ENCODE measurements at places on chromosomes 5 and 9.

- DNase-seq: no peak
Measured at GRCh38 chr5:36861871-36862270, 14.7 kb upstream of the NIPBL start.

DNA sequence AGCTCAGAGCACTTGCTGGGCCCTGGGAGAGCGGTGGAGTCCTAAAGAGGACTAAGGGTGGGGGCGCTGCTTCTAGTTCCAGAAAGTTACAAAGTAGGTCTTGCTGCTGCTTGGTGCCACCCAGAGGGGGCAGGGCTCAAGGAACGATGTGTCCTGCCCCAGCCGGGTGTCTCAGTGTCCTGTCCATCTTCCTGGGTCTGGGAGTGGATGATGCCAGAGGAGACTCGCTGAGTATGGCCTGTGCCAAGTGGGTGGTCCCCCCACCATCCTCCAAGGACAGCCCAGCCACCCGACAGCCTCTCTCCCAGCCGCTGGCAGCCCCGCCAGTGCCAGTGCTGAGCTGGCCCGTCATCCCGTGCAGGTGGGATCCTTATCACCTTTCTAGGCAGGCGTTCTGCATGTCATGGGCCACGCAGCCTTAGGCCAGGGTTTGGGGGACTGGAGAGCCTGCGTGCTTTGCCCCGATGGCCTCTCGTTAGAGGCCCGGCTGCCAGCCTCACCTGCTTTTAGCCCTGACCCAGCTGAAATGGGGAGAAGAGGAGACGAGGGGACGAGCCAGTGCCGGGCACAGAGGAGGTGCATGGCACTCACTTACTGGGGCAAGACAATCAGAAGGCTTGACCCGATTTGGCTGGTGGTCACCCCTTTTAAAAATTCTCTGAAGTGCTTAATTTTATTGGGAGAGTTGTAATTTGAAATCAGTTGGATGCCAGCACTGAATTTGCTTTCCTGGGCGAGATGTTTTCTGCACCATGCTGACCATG is 5.6 kb downstream of the WNK2 start:
- DNase-seq: no peak

- DNase-seq: no peak
Measured at GRCh38 chr5:130116462-130116861, 212.2 kb downstream of the CHSY3 start.

GRCh38 chr5:54249210-54250028 is 61.0 kb downstream of the ARL15 start:
- DNase-seq: no peak

DNA sequence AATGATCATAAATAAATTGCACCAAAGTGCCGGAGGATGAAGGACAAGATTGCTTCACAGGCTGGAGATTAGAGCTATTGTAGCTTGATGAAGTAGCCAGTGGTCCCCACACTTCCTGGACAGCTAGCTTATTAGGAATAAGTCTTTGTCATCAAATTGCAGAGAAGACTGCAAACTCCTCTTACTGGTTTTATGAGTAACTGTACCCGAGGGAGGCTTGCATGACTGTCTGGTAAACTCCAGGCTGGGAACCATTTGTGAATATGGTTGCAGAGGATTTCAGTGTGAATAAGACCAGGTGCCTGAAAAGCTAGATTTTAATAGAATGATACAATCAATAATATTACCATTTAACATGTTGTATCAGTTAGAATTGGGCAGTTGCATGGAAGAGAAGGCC is 36.5 kb upstream of the SEMA5A start:
- DNase-seq: no peak

DNA sequence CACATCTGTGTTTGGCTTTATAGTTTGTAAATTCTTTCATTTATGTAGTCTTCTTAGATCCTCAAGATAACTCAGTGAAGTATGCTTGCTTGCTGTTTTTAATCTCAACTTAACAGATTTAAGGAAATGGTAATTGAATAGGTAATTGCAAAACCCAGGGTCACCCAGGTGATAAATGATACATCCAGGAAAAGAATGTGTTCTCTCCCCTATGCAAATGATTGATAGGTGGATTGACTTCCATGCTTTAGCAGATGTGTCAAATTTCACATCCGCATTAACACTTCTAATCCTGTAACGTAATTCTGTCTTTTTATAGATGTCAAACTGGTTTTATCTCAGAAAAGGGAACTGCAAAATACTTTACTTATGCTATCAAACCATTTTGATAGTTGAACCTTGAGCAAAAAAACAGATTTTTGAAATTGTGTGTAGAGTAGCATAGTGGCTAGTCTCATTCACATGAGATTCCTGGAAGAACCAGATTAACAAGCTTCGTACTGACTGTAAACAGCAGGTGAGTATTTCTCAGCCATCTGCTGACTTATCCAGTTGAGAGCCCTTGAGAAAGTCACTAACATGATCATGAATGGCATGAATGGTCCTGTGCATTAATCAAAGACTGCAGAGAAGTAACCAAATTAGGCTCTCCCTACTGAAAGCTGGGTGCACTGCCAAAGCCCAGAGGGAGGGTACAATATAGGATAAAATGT is 86.7 kb upstream of the PAM start:
- DNase-seq: no peak

GRCh38 chr5:40738502-40738901 is 17.3 kb downstream of the TTC33 start:
- DNase-seq: no peak

GRCh38 chr5:16806711-16807546 is 129.2 kb downstream of the MYO10 start:
- DNase-seq: no peak

- DNase-seq: no peak
Measured at GRCh38 chr5:19229179-19229835, 758.7 kb downstream of the CDH18 start.

DNA sequence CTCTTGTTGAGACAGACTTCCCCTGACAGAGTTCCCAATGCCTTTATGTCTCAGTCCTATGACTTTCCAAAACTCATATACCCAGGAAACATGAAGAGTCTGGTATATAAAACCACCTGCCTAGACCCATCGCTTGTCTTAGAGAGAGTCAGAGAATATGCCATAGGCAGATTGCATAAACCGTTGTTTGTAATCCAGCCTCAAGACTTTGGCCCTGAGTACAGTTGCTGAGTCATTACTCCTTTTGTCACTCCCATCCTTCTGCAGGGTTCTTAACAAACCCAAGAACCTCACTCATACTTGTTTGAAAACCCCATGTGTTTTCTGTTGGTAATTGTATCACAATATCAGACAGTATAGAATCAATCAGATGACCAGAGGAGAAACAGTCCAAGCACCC is 616.3 kb downstream of the SLCO4C1 start:
- no peak for DNase-seq

DNA sequence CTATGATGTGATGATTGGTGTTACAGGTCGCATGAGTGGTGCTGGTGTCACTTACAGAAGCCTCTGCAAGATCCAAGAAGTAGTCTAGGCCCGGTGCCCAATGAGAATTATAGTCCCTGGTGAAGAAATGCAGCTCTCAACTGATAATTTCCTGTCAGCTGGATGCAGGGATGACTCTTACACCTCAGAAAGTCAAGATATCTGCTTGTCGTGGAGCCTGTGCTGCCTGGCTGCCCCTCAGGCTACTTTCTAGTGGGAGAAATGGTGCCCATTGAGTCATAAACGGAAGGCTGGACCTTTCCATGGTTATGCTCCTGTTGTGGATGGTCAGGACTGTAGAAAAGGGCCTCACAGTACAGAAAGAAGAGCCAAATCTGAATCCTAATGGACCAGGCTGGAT is 46.8 kb upstream of the NXNL2 start:
- no peak for DNase-seq

- no peak for DNase-seq
Measured at GRCh38 chr9:95936579-95937075, 61.1 kb downstream of the ERCC6L2 start.

DNA sequence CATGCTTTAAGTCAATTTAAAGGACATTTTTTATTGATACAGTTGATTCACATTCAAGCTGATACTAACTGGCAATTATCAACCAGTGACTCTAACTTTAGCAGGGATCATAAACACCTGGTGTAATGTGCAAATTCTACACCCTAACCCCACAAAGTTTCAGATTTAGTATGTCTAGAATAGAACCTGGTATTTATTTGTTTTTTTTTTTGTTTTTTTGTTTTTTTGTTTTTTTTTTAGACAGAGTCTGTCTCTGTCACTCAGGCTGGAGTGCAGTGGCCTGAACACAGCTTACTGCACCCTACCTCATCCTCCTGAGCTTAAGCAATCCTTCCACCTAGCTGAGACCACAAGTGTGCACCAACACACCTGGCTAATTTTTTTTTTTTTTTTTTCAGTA is 311.2 kb upstream of the SEMA6A start:
- no peak for DNase-seq

DNA sequence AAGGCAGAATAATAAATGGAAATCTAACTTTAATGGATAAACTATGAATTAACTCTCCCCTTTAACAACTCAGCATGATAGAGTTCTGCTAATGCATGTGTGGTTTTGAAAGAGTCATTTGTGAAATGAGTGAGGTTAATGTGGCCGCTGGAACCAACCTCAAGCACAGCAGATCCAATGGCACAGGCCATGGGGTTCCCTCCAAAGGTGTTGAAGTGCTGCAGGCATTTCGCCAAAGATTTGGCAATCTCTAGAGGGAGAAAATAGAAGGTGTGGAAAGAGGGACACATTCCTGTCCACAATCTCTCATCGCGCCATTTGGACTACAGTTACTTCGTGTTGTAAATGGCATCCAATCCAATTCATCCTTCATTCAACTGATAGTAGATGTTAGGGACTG is 35.0 kb downstream of the AGXT2 start:
- DNase-seq: no peak

GRCh38 chr5:82057051-82057450 is 85.2 kb downstream of the ATG10 start:
- DNase-seq: no peak

- no peak for DNase-seq
Measured at GRCh38 chr5:169971780-169972179, 8.5 kb downstream of the INSYN2B start.

DNA sequence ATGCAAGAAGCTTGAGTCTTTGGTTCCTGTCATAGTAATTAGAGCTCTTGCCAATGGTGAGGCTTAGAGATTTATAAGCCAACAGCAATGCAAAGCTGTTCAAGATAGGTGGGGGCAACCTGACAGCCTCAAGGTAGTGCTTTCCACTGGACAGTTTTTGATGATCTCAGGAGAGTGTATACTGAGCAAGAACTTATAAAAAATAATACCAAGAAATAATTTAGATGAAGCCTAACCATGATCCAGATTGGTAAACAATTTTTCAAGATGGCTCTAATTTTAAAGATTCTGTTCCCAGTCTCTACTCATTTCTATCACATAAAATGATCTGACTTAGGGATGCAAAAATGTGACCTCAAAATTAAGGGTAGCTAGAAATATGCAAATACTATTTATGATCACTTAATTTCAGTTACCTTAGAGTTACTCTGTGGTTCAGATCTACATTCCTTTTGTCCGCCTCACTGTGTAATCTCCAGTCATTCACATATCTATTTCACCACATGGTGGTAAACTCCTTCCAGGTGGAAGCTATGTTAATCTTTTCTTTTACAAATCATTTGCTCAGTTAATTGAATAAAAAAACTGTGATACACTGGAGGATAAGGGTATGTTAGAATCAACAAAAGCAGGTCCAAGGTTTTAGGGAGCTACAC is 1228.0 kb upstream of the C9orf72 start:
- DNase-seq: no peak

All from stimulated activated CD4-positive, alpha-beta T cell treated with anti-CD3 and anti-CD28 coated beads, Interleukin-1b, Interleukin-23, amount 100 ng/mL, for 1 hour (primary cell).